Stimulated activated CD4-positive, alpha-beta T cell treated with anti-CD3 and anti-CD28 coated beads, Interleukin-4, amount 100 ng/mL, for 48 hours (primary cell): ENCODE measurements at places on chromosomes 6 and 20.

DNA sequence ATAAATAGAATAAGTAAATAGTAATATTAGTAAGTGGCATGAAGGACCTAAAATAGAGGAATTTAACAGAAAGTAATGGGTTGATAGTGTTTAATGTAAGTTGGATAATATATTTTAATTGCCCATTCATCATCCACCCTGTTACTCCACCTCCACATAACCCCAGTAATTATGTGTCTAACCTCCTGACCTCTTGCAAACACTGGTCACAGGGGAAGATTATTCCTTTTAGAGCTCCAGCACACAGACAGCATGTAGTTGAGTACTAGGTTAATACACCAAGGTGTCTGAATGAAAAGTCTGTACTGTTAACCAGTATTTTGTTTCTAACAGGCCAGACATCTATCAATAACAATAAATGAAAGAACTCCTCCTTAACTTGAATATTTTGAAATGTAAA, 92.4 kb upstream of the EYS start:
- DNase-seq = no peak

- DNase-seq = no peak
These were observed 18.5 kb upstream of the KCNK5 start for GRCh38 chr6:39247667-39248194.

DNA sequence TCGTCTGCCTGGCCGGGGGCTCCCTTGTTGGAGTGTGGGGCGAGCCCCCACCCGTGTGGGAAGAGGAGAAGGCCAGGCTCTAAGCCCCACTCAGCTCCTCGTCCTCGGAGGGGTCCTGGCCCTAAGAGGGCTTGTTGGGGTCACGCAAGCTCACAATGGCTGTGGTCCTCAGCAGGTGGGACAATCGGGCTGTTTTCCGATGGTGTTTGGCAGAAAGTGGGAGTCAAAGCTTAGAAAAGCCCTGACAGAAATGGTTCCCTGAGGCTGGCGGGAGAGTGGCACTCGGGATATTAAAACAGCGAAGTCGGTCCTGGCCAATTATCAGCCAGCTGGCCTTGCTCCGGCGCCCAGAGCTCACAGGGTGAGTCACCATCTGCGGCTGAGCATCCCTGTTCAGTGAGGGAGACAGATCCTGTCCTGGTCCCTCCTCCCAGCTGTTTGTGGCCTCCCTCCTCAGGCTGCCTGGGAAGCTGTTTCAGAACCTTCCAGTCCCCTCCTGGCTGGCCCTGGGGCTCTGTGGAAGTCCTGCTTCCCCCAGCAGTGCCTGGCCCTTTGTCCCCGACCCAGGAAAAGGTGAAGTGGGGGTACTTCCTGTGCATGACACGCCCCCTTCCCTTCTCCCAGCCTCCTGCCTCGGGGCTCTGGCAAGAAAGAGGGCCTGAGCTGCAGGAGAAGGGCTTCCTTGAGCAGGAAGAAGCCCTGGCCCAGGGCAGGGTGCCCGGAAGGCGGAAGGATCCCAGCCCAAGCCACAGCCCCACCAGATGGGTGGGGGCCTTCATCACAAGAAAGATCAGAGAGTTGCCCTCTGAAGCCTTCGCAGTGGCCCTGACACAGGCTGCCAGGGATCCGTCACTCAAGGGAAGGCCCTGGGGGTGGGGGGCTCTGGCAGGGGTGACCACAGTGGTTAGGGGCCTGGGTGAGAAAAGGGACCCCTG, 53.6 kb upstream of the BHLHE23 start:
- no peak for DNase-seq

GRCh38 chr6:79776076-79776475, 144.9 kb downstream of the SH3BGRL2 start:
- DNase-seq = no peak

GRCh38 chr6:118588626-118589025, 40.5 kb downstream of the PLN start:
- DNase-seq = no peak

- no peak for DNase-seq
These were observed 17.2 kb upstream of the AHI1 start for GRCh38 chr6:135514706-135515105.

- no peak for DNase-seq
These were observed 268.6 kb downstream of the DLL1 start for GRCh38 chr6:170022291-170022722.

DNA sequence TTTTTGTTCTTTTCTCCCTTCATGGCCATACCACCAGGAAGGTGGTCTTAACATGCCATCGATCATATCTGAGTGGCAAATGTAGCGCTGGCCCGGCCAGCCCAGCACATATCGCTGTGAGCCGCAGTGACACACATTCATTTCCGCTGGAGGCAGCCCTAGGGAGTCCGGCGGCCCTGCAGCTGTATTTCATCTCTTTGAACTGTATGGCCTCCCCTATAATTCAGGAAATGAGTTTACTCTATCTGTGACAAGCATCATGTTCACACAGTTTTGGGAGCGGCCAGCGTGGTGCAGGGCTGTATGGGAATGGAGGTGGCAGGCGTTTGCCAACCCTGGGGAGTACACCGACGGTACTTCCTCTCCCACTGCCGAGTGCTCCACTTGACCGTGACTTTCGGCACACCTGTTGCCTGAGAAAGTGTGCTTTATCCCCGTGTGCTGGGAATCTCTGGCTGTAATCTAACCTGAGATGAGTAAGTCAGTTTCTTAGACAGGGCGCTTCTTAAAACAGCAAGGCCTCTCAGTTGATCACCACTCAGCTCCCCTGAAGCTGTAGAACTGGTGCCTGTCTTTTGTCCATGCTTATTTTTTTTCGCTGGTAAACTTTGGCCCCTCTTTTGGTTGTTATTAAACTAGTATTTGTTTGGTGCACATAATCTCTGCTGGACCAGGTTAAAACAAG, 257.1 kb upstream of the TAB2 start:
- no peak for DNase-seq

- no peak for DNase-seq
These were observed 4.8 kb downstream of the CRISP3 start for GRCh38 chr6:49739423-49739822.
